Ascending aorta (tissue), 2 donors: ENCODE measurements at places on chromosomes 11 and 22. TPM values are rescaled to one million over a fixed set of nuclear protein-coding genes. Genes with fewer than 3 reads are reported as not detected.

Gene NCAPH2
- 41.7 TPM for total RNA-seq

Gene KLHDC7B
- not detected for total RNA-seq

Gene OR51E2
- 2.0 TPM for total RNA-seq

- no peak for DNase-seq
These were observed 36.8 kb upstream of the TP53I11 start for GRCh38 chr11:44987506-44987905.

DNA sequence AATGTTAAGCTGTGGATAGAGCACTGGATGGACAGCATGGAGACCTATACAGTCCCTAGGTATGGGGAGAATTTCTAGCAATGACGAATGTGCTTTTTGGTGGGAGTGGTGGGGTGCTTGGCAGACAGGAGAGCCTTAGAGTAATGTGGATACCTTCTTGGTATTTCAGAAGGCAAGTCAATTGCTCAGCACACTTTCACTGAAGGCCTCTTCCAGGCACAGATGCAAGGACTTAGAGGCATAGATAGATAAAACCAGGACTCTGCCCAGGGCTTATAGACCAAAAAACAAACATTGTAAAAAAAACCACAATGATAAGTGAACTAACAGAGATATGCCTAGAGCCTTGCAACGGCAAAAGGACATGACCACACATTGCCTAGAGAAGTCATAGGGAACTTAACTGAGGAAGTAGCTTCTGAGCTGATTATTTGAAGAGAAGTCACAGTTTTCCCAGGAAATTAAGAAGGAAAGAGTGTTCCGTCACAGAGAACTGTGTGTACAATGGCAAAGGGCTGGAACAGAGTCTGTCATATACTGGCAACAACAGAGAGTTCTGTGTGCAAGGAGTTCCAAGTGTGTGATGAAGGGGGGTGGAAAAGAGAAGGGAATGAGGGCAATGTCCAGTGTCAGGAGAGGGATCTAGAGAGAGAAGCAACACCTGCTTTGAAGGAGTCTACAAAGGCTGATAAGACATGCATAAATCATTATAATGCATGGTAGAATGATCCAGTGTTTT is 65.9 kb upstream of the PICALM start:
- no peak for DNase-seq

DNA sequence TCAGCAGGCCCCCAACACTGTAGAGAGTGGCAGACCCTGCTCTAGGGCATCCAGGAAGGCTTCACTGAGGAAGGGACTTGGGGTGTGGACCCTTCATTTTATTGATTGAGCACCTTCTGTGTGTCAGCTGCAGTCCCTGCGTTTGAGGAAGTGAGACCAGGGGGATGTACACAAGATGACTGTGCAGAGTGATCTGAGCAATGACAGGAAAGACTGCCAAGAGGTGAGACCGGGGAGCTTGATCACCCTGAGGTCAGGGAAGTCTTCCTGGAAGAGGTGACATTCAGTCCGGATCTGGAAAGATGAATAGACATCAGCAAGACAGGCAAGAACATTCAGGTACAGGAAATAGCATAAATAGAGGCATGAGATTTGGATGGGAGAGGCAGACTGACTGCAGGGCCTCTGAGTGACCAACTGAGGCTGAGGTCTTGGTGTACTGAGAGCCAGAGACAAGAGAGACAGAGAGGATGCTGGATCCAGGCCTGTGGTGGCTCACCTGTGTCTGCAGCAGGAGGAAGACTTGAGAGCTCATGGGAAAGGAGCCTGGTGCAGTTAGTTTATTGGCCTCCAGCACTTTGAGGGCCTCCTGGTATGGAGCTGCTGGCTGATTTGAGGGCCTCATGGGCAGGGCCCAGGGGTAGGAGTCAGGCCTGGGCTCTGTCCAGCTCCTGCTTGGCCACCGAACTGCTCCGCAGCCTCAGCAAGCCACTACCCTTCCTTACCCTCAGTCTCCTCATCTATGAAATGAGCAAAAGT is 5.2 kb downstream of the DGAT2 start:
- DNase-seq = no peak

- no peak for DNase-seq
These were observed 27.2 kb upstream of the SYT7 start for GRCh38 chr11:61607920-61608599.

DNA sequence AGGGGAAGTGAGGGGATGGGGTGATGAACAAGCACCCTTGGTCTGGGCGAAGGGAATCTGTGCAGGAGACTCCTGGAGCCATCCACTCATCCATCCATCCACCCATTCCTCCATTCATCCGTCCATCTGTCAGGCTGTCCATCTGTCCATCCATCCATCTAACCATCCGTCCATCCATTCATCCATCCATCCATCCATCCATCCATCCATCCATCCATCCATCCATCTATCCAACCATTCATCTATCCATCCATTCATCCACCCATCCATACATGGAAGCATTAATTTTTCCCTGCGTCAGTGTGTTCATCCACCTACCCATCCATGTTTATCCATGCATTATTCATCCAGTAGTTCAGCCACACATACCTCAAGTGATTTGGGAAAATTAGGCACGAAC is 32.0 kb downstream of the WNT11 start:
- DNase-seq = no peak
